Left ventricle myocardium superior (tissue), 1 donor: ENCODE measurements at places on chromosomes 11 and 22. TPM values are rescaled to one million over a fixed set of nuclear protein-coding genes. Genes with fewer than 3 reads are reported as not detected.

The ZNF280A gene
- total RNA-seq: not detected

DNA sequence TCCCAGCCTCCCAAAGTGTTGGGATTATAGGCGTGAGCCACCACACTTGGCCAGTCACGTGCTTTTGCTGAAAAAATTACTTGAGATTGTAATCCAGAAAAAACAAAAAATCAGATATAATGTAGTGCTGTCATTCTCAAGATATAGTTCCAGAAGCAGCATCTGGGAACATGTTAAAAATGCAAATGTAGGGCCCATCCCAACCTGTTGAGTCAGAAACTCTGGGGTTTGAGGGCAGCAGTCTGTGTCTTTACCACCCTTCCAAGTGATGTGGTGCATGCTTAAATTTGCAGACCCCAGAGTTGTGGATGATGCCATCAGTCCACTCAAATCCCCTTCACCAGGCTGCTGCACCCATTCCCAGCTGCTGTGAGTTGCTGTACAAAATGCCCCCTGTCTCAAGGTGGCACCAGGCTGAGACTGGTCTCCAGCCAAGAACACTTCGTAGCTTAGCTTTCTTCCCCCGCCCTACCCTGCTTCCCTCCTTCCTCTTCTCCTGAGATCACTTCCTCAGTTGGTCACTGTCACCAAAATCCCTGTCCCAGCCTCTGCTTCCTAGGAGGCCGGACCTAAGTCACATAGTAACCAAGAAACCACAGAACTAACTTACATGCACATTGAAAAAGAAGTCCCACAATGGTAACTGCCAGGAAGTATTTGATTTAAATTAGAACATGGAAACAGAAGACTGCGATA lies 18.2 kb upstream of the ARRB1 start:
- no peak for DNase-seq

The OR8G1 gene
- total RNA-seq: not detected

DNA sequence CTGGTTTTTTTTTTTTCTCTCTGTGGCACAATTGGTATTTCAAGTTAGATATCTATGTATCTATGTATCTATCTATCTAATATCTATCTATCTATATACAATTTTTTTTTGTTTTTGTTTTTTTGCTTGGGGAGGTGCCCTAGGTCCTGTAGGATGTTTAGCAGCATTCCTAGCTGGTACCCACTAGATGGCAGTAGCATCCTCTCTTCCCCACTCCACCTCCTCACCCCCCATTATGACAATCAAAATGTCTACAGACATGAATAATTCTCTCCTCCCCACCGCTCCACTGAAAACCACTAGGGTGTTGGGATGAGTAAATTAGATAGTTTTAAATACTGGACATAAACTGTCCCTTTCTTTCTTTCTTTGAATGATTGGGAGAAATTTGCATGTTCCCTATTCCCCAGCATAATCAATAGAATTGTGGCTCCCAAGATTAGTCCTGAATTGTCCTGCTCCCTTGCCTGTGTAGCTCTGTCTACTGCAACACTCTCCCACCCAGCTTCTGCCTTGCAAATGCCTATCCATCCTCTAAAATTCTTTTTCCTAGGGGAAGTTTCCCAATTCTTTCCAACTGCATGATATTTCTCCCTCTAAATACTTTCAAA lies 1152.4 kb downstream of the LRRC4C start:
- no peak for DNase-seq

The TSGA10IP gene
- total RNA-seq: not detected

The OR52K1 gene
- total RNA-seq: not detected

- DNase-seq: no peak
Measured at GRCh38 chr22:24108073-24108472, 73.2 kb upstream of the SUSD2 start.

The MPZL3 gene
- total RNA-seq: 2.6 TPM

DNA sequence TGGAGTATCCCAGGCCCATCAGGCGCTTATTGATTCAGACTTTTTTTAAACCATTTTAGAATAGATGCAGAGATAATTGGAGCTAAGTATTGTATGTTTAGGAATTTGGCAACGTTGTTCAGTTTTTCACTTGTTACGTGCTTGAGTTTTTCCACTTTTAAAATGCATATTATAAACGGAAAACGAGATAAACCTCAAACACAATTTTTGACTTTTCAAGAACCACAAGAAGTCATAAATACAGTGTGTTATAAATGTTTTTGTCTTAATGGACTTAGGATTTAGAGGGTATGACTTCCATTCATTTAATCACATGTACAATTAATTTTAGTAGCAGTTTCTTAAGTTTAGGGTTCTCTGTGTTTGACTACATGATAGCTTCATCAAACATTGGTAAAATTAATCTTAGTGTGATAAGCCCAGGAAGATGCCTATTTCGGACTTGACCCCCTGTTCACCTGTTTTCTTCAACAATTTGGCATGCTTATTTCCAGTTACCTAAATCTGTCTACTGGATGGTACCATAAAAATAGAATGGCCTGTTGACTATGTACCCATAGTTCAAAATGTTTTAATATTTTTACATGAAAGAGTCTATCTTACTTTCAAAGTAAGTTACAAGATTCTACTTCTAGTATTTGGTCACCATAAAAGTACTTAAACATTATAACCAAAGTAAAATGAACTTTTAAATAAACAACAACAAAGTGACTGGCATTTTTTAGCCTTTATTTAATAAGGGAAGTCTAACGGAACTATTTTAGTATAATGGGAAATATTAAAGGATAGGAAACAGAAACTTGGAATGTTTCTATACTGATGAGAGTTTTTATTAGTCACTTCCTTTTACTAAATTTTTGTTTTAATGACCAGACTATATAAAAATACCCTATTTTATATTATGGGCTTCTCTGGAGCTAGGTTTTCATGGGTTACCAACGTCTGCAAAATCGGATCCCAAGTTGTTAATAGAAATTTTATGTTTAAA lies 1.4 kb downstream of the ZC3H12C start:
- DNase-seq: no peak

DNA sequence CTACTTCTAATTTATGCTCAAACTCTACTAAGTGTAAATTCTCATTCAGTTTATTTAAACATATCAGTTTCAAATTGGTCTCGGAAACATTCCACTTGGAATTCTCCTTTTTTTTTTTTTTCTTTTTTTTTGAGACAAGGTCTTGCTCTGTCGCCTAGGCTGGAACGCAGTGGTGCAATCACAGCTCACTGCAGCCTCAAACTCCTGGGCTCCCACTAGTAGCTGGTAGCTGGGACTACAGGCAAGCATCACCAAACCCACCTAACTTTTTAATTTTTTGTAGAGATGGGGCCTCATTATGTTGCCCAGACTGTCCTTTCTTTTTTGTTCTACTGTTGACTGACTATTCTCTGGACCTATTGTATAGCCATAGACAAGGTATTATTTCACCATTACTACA lies 33.3 kb upstream of the CCDC81 start:
- no peak for DNase-seq

GRCh38 chr11:109641549-109641948 lies 219.6 kb downstream of the C11orf87 start:
- DNase-seq: no peak

- DNase-seq: no peak
Measured at GRCh38 chr11:133916784-133917440, 39.9 kb downstream of the IGSF9B start.

DNA sequence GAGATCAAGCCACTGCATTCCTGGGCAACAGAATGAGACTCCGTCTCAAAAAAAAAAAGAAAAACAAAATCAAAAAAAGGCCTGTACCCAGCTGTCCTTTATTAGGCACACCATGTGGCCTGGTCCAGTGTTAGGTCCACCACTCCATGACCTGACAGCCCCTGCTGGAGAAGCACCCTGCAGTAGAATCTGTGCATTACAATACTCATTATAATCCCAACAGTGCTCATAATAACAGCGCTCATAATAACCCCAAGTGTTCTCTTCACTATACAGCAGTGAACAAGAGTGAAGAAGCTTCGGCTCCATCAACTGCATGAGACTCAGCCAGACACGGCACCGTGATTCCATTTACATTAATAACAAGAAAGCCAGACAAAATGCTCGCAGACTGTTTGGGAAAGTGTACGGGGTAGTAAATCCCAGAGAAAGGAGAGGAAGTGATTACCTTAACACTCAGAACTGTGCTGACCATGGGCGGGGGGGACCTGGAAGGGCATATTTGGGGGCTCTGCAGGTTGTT lies 8.9 kb upstream of the EHD1 start:
- no peak for DNase-seq

DNA sequence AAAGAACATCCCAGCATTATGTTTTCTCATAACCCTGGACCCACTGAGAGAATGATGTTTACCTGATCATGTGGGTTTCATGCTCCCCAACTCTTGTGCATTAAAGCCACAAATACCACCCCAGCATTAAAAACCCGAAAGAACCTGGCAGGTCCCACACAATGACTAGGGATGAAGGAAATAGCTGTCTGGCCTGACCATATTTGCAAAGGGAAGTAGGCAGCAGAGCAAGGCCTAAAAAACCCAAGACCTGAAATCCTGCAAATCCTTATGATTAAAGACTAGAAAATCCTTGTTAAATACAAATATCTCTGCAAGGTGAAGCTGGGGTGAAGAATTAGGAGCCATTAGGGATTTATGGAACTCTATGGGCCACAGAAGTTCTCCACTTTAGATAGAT lies 23.7 kb downstream of the PAK1 start:
- DNase-seq: no peak

GRCh38 chr22:33271390-33272161 lies 213.4 kb upstream of the SYN3 start:
- DNase-seq: peak; percentile 77

DNA sequence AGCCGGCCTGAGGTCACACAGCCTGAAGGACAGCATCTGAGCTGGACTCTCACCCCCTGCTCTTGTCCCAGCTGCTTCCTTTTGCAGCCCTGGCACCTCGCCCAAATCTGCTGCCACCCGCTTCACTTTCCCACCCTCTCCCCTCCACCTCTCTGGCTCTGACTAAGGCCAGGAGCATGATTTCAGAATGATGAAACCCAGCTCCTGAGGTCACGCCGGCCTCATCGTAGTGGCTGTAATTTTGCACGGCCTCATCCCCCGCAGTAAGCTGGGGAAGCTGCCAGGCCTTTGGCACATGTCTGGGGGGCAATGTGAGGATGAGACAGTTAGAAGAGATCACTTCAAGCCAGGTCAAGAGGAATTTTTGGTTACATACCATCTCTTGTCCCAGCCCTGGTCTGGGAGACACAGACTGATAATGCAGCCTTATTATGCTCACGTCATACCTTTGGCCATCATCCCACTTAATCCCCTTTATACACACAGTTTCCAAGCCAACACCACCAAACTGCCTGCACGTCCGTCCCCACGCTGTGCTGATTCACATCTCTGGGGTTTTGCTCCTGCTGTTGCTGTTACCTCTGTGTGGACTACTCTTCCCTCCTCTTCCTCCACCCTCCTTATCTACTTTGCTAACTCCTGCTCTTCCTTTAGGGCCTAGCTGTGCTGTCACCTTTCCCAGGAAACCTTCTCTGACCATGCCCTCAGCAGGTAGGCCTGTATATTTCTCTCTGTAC lies 58.1 kb downstream of the CHRDL2 start:
- peak; percentile 88 for DNase-seq

- DNase-seq: no peak
Measured at GRCh38 chr11:28461338-28461737, 353.1 kb downstream of the METTL15 start.

DNA sequence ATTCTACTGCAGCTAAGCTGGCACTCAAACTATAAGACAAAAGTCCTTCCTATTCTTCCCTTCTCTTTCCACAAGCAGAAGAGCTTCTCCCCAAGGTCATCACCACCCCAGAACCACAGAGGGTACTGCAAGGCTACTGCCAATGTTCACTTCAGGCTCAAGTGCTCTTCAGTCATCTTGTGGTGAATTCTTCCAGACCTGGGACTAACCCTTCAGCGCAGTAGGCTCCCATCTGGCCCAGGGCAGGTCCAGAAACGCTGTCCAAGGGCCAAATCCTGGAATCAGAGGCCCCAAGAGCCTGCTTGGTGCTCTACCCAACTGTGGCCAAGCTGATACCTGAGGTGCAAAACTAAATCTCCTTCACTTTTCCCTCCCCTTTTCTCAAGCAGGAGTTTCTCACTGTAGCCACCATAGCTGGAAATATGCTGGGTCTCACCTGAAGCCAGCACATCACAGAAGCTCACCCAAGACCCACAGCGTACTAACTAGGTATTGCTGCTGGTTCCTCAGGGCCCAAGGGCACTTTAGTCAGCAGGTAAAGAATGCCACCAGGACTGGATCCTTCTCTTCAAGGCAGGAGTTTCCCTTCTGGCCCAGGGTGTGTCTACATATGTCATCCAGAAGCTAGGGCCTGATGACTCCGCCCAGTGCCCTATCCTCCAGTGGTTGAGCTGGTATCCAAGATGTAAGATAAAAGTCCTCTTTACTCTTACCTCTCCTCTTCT lies 27.8 kb downstream of the FCHSD2 start:
- DNase-seq: no peak

DNA sequence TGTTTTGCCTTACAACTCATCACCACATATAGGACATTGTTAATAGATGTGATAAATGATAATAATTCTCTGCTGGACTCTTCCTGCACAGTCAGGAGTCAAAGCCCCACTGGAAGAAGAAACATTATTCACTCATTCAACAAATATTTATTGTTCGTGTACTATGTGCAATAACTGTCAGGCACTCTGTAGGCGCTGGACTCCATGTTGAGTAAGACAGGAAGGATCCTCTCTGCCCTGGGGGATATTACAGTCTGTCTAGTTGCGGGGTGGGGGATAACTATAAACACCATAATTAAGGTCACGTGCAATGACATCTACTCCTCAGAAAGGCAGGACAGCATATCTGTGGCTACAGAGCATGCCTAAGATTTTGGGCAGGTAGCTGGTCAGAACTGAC lies 281.1 kb downstream of the FAT3 start:
- no peak for DNase-seq

DNA sequence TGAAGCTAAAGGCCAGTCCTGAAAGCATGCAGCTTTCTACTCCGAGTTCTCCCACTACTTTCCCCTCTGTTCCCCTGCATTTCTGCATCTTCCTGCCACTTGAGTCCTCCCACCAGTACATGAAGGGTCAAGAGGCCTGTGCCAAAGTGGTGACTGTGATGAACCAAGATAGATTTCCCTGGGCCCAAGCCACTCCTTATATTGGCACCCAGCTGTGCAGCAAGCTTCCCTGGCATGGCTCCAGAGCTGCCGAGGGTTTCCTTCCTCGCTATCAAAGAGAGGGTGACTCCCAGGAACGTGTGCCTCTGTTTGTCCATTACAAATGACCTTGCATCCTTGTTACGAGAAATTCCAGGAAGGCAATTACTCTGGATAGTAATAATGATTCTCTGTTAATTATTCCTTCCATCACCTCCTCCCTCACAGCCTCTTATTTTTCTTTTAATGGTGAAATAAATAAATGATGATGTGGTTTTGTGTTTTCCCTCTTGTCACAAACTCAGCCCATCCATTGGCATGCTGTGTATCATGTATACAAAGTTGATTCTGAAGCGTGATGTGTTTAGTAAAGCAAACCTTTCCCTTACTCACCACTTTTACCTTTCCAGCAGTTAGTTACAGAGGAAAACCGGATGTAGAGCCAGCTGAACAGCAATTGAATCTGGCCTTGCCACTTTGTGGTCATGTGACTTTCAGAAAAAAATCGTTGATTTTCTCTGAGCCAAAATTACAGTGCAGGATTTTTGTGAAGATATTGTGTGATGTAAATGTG lies 8.3 kb downstream of the SRSF8 start:
- DNase-seq: peak; percentile 82
